ENCODE measurements at places on chromosomes 5 and 9. TPM values are rescaled to one million over a fixed set of nuclear protein-coding genes. Genes with fewer than 3 reads are reported as not detected.

Gene PCDH12
- total RNA-seq: 2.5 TPM

Gene SYK
- not detected for total RNA-seq

Gene CARTPT
- total RNA-seq: not detected

Gene ODF2
- 23.3 TPM for total RNA-seq

Gene FRMPD1
- total RNA-seq: not detected

Data from cardiac ventricle fibroblast (primary cell).